Hematopoietic multipotent progenitor cell (in vitro differentiated cells): ENCODE measurements at places on chromosomes 16 and 17. TPM values are rescaled to one million over a fixed set of nuclear protein-coding genes. Genes with fewer than 3 reads are reported as not detected.

Gene CCL17
- not detected for total RNA-seq

Gene NUPR1
- total RNA-seq: not detected

Gene KRTAP4-9
- total RNA-seq: under 0.01 TPM

Gene RMI2
- total RNA-seq: 15.9 TPM
